ENCODE measurements at places on chromosomes 12 and 14.

- no peak for DNase-seq
These were observed 27.9 kb downstream of the BORCS5 start for GRCh38 chr12:12384571-12385340.

GRCh38 chr12:6125310-6125608 is 789 bp upstream of the VWF start:
- no peak for DNase-seq

DNA sequence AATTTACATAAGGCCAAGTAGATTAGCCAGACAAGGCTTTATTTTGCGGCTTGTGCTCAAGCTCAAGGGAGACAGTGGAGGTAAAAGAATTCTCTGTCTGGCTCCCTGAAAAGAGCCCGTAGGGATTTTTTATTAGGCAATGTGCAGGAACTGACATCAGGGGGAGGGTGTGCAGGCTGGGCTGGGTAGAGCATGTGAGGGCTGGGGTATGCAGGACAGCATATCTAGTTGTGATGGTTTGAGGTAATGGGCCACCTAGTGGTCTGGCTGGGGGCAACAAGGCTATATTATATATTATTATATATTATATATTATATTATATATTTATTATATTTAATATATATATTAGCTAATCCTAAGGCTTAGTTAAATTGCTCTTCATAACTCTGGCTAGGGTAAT is 102.1 kb downstream of the TMEM117 start:
- DNase-seq = no peak

DNA sequence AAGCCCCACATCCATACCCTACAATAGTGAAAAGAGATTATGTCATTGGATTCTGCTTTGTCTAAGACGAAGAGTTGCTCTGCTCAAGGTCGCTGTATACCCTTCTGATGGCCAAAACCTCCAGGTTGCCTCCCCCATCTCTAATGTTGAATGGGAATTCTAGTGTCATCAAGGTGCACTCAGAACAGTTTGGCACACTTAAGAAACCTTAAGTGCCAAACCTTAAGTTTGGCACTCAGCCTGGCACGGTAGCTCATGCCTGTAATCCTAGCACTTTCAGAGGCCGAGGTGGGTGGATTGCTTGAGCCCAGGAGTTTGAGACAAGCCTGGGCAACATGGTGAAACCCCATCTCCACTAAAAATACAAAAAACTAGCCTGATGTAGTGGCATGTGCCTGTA is 1245.6 kb upstream of the SEL1L start:
- no peak for DNase-seq

DNA sequence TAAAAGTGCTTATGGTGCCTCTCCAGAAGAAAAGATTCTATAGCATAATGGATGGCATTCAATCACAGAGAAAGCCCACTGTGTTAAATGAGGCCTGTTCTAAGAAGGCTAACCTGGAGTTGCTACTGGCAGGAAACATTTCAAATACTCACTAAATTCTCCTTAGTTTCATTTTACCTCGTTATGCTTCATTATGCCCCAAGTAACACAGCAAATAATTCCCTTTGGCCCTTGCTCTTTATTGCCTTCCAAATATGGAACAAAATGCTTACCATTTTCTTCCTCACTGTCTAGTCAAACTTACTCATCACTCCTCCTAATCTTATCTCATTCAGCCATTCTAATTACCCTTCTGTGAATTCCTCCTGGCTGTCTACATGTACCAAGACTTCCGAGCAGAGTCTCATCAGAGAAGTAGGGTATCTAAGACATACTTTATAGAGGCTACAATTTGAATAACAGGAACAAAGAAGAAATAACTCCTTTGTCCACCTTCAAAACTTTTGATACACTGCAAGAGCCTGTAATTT is 292.1 kb upstream of the CLEC14A start:
- no peak for DNase-seq

DNA sequence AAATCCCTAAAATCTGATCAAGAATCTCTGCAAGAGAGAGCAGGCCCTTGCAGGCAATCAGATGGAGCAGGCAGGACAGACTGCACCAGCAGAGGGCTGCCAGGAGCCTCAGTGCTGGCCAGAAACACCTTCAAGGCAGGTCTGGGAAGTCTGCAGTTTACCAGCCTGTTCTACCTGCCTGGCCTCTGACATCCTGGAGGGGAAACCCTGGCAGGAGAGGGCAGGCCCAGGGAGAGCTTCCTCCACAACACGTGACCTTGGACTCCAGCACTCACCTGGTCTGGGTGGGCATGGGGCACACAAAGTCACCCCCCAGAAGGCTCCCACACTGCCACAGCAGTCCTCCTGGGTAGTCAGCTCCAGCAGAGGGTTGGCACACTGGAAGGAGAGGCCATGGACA is 56.0 kb downstream of the ISCA2 start:
- no peak for DNase-seq

GRCh38 chr12:57299514-57300016 is 48.6 kb upstream of the STAC3 start:
- no peak for DNase-seq

DNA sequence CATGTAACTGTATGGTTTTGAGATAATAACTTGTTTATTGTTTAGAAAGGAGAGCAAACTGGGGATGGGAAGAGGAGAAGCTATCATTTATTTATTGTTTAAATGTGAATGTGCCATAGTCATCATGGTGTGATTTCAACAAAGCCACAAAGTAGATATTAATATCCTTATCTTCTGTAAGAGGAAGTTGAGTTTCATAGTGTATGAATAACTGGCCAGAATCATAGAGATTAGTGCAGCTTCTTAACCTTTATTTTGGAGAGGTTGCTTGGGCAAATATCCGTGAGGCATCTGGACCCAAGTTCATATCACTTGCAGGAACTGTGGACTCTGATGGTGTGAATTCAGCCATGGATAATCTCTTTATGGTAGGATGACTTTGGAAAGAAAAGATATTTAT is 26.8 kb upstream of the LYZ start:
- no peak for DNase-seq

- DNase-seq = no peak
These were observed 890 bp upstream of the KIF26A start for GRCh38 chr14:104137297-104138097.

GRCh38 chr12:112422531-112422930 is 3.8 kb downstream of the PTPN11 start:
- DNase-seq = no peak

- DNase-seq = no peak
These were observed 155.7 kb upstream of the PDZRN4 start for GRCh38 chr12:41032386-41032785.

DNA sequence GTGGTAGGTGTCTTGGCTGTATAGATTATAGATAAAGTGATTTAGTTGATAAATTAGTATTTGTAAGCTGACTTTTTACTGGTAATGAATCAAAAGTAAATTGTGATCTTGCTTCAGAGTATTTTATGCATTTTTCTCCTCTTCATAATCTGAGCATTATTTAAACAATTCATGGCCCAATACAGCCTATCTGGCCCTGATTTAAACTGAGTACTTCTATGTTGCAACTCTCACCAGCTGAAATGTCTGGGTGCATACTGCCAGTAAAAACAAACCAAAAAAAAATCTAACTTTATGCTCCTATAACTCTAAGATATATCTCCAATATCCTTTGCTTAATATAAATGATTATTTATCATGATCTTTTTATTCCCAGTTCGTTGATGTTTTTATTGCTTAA is 86.6 kb downstream of the MIA2 start:
- no peak for DNase-seq

DNA sequence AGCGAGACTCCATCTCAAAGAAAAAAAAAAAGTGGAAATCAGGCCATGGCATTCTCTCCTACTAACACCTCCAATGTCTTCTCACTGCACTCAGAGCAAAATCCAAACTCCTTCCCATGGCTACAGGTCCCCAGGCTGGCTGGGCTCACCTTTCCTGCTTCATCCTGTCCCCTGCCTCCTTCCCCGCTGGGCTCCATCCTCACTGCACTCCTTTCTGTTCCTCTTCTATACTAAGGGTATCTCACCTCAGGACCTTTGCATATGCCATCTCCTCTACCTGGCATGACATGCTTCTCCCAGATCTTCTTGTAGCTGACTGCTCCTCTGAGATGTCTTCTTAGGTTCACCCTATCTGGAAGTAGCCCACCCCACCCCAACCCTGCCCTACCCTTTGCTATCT is 111.1 kb downstream of the DPF3 start:
- no peak for DNase-seq

GRCh38 chr12:132300789-132301722 is 28.3 kb downstream of the GALNT9 start:
- no peak for DNase-seq

DNA sequence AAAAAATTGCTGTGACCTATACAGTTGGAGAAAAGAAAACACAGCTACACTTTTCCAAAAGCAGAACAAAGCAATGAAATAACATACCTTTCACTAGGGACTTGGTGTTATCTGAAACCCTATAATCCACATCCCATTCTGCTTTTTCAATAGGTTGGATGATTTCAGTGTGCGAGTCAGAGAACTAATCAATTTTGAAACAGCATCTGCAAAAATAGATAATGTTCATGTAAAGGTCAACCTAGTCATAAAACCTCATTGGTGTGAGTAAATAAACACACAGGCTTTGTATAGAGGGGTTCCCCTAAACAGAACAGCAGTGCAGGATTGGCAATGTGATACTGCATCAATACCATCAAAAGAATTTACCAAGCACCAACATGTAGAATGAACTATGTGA is 173.0 kb upstream of the G2E3 start:
- no peak for DNase-seq

GRCh38 chr14:102593061-102593824 is 794 bp downstream of the RCOR1 start:
- no peak for DNase-seq

DNA sequence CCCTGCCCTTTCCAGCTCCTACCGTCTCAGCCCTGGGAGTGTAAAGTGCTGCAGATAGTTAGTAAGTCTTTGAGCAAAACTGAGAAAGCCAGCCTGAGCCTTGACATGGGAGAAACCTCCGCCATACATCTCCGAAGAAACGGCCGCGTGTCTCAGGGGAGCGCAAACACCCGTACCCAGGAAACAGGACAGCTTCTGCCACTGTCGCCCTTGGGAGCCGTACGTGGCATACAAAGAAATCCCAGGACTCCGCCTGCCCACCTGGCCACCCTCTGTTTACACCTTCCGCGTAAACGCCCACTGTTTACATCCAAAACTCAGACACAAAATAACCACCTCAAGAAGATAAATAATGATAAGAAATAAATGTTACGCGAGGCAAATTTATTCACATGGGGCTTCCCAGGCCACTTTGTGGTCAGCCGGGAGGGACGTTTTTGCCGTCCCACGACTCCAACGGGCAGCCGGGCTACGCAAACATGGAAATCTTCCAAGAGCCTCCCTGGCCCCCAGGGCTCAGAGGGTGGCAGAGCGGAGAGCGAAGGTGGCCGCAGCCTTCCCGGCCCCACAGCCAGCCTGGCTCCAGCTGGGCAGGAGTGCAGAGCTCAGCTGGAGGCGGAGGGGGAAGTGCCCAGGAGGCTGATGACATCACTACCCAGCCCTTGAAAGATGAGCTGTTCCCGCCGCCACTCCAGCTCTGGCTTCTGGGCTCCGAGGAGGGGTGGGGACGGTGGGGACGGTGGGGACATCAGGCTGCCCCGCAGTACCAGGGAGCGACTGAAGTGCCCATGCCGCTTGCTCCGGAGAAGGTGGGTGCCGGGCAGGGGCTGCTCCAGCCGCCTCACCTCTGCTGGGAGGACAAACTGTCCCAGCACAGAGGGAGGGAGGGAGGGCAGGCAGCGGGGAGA is at the start of gene BDKRB2:
Gene BDKRB2 (plus strand): TSS at position 689 of the 908 bp plus-strand sequence. CDS start 32,269 bp downstream, outside the sequence.
- peak; percentile 45 for DNase-seq

GRCh38 chr14:86203843-86204242 is 673.9 kb downstream of the FLRT2 start:
- DNase-seq = no peak

DNA sequence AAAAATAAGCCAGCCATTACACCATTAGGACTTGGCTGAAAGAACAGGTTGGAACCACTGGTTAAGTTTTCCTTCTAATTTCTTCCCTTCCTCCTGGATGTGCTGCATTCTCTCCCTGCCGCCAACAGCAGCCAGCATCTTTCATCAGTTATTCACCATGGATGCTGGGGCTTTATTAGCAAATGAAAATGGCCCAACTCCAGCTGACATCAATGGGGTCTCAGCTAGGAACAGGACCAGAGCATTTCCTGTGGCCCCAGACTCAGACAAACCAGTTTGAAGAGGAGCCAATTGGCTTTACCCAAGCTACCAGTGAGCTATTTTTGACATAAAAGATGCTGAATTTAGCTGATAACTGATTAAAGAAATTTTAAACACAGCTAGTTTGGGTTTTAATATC is 26.0 kb upstream of the TBX5 start:
- no peak for DNase-seq

GRCh38 chr12:6058481-6059161 is 65.8 kb downstream of the VWF start:
- no peak for DNase-seq

DNA sequence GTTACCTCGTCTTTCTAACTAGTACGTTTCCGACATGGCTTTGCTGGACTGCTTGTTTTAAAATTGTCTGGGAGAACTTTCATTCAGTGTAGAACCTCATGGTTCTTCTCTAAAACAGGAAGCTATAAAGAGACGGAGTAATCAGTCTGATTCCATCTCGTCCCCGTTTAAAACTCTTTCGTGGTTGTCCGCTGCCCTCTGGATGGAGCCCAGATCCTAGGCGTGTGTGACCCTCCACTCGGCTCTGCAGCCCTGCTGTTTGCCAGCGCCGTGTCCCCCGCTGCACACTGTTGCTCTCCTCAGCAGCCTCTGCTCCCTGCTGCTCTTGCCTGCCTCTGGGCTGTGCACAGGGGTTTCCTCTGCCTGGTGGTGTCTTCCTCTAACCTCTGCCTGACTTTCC is 50.2 kb downstream of the SLC8B1 start:
- DNase-seq = no peak

GRCh38 chr12:132170094-132170636 is 25.9 kb downstream of the NOC4L start:
- peak; percentile 51 for DNase-seq

DNA sequence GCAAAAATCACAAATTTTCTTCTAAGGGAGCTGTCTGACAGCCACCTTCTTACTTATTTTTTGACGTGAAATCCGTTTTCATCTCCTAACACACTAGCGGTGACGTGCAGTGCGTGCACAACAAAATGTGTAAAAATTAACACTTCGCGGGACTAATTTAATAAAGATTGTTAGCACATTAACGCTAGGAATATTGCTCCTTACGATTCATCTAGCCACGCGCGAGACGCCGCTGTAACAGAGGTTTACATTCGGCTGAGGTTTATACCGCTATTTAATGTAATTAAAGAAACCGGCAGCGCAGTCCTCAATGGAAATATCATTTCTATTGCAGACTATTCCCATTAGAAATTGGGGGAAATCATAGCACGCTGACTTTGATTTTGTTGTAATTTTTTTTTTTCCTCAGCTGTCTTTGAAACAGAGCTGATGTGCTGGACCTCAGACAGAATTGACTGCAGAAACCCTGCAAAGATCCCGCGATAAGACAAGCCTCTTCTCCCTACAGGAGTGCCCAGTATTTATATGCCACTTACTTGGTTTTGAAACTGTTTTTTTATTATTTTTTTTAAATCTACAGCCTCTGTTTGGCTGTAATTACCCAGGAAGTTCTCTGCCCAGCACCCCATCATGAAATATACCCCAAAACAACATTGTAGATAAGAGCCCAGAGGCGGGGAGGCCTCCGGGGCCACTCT is 31.2 kb downstream of the BCL11B start:
- no peak for DNase-seq

- peak; percentile 31 for DNase-seq
These were observed at the start of gene GLS2 for GRCh38 chr12:56488041-56488955. Gene GLS2, minus strand, starts transcription at chr12:56488161. Its CDS starts 43 bp downstream, at chr12:56488118.

- DNase-seq = no peak
These were observed 142.5 kb upstream of the SSTR1 start for GRCh38 chr14:38065106-38065762.

- DNase-seq = no peak
These were observed 13.2 kb downstream of the KERA start for GRCh38 chr12:91044586-91044985.

All from skeletal muscle cell (primary cell).